ENCODE measurements at places on chromosomes 11 and 22.

DNA sequence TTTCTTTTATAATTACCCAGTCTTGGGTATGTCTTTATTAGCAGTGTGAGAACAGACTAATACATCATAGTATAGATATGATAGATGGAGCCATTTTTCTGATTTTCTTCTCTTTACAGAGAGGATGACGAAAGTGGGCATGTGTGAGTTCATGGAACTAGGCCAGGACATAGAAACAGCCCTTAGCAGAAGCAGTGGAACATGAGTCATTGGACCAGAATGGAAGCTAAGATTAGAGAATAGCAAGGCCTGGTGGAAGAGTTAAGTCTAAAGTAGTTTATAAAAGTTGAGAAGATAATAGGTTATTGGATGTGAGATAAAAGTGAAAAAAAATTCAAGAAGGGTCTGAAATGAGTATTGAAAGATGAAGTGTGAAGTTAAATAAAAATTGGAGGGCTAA is 97.0 kb upstream of the MPPED2 start:
- DNase-seq = no peak

DNA sequence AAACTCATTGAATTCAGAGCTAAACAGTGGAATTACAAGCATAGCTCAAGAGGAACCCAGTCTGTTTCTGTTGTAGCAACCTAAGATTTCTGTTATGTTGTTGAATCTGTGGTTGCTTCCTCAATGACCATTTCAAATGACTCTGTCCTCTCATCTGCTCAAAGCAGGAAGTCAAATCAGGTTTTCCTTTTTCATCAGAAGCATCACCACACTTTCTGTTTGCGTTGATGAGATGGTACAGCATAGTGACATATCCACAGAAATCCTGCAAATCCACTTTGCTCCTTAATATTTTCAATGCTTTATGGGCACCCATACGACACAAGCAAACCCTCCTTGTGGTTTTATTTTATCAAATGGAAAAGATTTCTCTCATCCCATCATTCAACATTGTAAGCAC is 12.6 kb upstream of the UCP2 start:
- no peak for DNase-seq

GRCh38 chr11:125720781-125721180 is 25.3 kb upstream of the PATE1 start:
- no peak for DNase-seq

- no peak for DNase-seq
These were observed 69.2 kb downstream of the COMMD9 start for GRCh38 chr11:36219996-36220395.

DNA sequence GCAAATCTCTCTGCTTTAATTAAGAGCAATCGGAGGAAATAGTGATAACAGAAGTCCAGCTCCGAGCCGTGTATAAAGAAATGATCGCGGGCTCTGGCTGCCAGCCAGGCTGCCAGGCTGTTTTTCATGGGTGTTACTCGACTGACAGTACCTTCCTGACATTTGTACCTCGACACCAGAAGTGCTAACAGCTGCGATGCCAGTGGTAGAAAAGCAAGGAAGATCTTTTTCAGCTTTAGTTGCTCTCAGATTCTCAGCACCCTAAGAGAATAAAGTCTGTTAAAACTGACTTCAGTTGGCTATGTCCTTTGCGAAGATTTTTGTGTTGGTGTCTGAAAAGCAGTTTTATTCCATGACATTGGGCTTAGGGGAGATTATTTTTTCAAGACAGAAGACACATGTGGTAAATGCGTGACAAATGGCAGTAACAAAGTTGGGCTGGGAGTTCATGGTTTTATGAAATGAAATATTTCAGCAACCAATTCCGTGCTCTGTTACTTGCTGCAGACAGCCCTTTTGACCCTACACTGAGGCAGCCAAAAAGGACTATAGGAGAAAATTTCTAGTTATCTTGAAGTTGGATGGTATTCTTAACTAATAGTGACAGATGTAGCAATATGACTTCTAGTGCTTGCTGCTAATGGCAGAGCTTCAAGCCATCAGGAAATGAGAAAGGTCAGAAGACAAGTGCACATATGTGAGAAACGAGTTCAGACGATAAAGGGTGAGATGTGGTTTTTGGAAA is 296.2 kb downstream of the CNTN5 start:
- no peak for DNase-seq

DNA sequence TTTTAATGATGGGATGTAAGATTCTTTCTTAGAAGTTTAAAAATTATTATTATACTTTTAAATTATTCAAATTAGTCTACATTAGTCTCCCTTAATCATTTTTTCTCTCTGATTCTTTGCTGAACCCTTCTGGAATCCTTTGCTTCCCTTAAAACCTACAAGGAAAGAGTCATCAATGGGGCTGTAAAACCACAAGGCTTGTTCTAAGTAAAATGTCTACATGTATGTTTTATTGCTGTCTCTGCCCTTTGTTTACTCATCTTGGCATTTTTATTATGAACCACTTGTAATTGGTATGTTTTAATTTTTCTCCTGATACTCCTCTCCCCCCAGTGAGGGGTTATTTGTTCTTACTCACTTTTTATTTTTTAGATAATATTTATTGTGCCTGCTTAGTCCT is 27.4 kb downstream of the FAR1 start:
- no peak for DNase-seq

- no peak for DNase-seq
These were observed 15.9 kb upstream of the MMP7 start for GRCh38 chr11:102546427-102546826.

DNA sequence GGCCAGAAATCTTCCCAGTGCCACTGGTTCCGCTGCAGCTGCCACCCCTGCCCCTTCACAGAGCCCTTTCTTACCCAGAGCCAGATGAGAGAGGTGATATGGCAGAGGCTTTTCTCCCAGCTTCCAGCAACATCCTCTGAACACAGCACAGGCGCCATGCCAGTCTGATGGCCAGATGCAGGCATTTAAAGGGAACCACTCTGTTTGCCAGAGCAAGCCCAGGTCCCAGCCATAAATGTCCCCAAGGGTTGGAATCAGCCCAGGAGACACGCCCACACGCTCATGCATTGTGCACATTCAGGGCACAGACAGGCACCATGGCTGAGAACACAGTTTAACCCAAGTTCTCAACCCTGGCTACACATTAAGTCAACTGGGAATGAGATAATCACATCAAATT is 114.3 kb upstream of the CSNK2A3 start:
- no peak for DNase-seq

- peak; percentile 50 for DNase-seq
These were observed 39.3 kb upstream of the CELSR1 start for GRCh38 chr22:46576556-46577367.

- DNase-seq = no peak
These were observed 45.5 kb downstream of the ADM start for GRCh38 chr11:10350334-10350733.

Measured in stimulated activated CD4-positive, alpha-beta T cell treated with anti-CD3 and anti-CD28 coated beads, TNF-alpha, amount 100 ng/mL, for 1 hour (primary cell).